ENCODE measurements at places on chromosomes 5 and 9.
A peak's percentile ranks its signal among the peaks of the same experiment; 100 is the strongest.

- DNase-seq, result no peak
- peak overlapping the region; percentile 15 for H3K27ac ChIP-seq
- peaks cover 3% of the 10 kb centered on the region for H3K4me1 ChIP-seq
- H3K27me3 ChIP-seq, result no peaks in the 10 kb centered on the region
These were observed 138.9 kb downstream of the RGS3 start for GRCh38 chr9:113602126-113603047.

GRCh38 chr5:119582987-119583386, 46.4 kb upstream of the FAM170A start:
- DNase-seq, result no peak
- no peaks in the 10 kb centered on the region for H3K36me3 ChIP-seq
- no peak overlapping the region for H3K4me3 ChIP-seq
- peaks cover 3% of the 10 kb centered on the region for H3K27me3 ChIP-seq
- H3K4me1 ChIP-seq, result no peaks in the 10 kb centered on the region

GRCh38 chr9:120366644-120367019, 213.3 kb downstream of the CDK5RAP2 start:
- no peaks in the 10 kb centered on the region for H3K36me3 ChIP-seq
- no peaks in the 10 kb centered on the region for H3K27me3 ChIP-seq
- H3K4me1 ChIP-seq, result no peaks in the 10 kb centered on the region

- H3K36me3 ChIP-seq, result no peaks in the 10 kb centered on the region
- H3K27me3 ChIP-seq, result peaks cover 8% of the 10 kb centered on the region
- H3K4me3 ChIP-seq, result no peak overlapping the region
- DNase-seq, result no peak
These were observed 167.5 kb downstream of the SYK start for GRCh38 chr9:90969021-90969675.

DNA sequence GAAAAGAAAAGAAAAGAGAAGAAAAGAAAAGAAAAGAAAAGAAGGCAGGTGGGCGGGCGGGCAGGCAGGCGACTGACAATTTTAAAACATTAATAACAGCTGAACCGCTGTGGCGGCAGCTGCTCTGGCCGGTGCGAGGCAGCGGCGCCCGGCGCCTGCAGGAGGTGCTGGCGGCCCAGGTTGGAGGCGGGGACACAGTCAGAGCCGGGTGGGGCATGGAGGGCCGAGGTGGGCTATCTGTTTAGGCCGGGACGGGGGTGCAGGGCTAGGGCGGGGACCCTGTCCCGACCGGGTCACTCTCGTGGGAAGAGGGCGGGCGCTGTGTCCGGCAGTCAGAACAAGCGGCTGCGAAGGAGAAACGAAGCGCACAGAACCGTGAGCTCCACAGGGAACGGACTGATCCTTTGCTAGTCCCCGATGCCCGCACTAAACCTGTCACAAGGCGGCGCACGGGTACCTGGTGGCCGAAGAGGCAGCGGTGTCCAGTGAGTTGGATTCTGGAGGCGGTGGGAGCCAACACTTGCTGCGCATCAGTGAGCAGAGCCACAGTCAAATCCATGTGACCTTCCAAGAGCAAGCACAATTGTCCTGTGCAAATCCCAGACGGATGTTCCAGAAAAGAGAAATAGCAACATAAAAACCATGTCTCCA, 13.6 kb upstream of the ALDOB start:
- DNase-seq, result peak; percentile 72
- no peak overlapping the region for H3K27ac ChIP-seq
- H3K27me3 ChIP-seq, result peaks cover 38% of the 10 kb centered on the region
- H3K4me1 ChIP-seq, result peaks cover 11% of the 10 kb centered on the region
- peak overlapping the region; percentile 74 for H3K4me3 ChIP-seq

DNA sequence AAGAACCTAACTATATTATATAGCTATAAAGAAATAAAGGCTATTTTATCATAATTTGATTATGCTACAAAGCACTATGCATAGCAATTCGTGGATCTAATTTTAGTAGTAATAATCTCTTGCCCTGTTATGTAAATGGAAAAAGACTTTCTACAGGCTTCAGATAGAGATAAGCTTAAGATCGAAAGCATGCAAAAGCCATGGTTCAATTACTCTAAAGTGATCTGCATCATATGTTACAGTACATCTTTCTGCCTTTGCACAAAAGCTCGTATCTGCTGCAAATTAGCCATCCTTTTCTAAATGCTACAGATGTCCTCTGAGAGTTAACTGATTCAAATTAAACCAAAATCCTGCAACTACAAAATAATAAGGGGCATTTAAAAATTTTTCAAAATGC, 234.8 kb upstream of the TMEM161B start:
- peak overlapping the region; percentile 93 for H3K4me3 ChIP-seq
- peak overlapping the region; percentile 96 for H3K27ac ChIP-seq
- no peak for DNase-seq
- peaks cover 3% of the 10 kb centered on the region for H3K27me3 ChIP-seq
- H3K4me1 ChIP-seq, result peaks cover 18% of the 10 kb centered on the region

DNA sequence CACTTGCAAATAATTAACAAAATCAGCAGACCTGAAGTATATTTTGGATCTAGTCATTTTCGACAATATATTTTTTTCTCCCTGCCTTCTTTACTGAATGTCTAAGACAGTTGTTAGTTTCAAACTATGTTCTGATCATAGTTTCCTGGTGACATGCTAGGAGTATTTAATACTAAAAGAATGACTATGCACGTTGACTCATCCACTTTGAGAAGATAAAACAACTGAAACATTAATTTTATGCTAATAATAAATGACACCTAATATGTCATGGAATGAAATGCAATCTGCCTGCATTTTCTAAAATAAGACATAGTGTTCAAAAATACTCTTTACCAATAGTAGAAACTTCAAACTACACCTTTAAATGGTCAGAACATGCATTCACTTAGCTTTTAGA, 2123.7 kb upstream of the C9orf72 start:
- peaks cover 8% of the 10 kb centered on the region for H3K36me3 ChIP-seq
- no peaks in the 10 kb centered on the region for H3K4me1 ChIP-seq
- H3K27me3 ChIP-seq, result no peaks in the 10 kb centered on the region
- no peak overlapping the region for H3K27ac ChIP-seq

GRCh38 chr9:111276431-111277128, 53.4 kb downstream of the OR2K2 start:
- no peaks in the 10 kb centered on the region for H3K36me3 ChIP-seq
- no peaks in the 10 kb centered on the region for H3K4me1 ChIP-seq
- H3K27me3 ChIP-seq, result peaks cover 15% of the 10 kb centered on the region
- H3K4me3 ChIP-seq, result no peak overlapping the region
